Hematopoietic multipotent progenitor cell treated with erythropoietin and hydrocortisone succinate and interleukin-3 and kit ligand, for 8 days (in vitro differentiated cells): ENCODE measurements at places on chromosomes 6 and 20.

- DNase-seq = no peak
Observed at GRCh38 chr6:112235956-112236355, 18.4 kb downstream of the LAMA4 start.

GRCh38 chr20:17705916-17706315, 6.2 kb downstream of the BANF2 start:
- no peak for DNase-seq

DNA sequence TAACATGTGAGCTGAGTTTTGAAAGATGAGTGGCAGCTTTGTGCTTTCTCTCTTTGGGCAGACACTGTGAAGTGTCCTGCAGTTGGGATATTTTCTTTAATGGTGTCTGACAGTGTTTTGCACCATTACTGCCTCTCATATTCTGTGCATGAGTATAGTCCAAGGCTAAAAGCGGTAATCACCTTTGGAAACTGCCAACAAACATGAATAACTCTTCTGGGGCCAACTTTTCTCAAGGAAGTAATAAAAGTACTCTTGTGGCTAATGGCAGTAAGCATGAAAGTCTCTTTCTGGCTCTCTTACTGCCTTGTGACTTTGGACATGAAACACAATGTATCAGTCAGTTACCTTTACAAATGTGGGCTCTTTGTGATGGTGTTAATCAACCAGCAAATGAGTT, 91.7 kb upstream of the SOX4 start:
- DNase-seq = no peak

- no peak for DNase-seq
Observed at GRCh38 chr20:3282271-3283221, 43.6 kb upstream of the SLC4A11 start.

GRCh38 chr6:5388326-5388725, 127.0 kb downstream of the FARS2 start:
- no peak for DNase-seq

- DNase-seq = no peak
Observed at GRCh38 chr6:169937389-169938261, 186.2 kb downstream of the ERMARD start.

GRCh38 chr20:4925842-4926530, 75.3 kb downstream of the SLC23A2 start:
- DNase-seq = no peak

DNA sequence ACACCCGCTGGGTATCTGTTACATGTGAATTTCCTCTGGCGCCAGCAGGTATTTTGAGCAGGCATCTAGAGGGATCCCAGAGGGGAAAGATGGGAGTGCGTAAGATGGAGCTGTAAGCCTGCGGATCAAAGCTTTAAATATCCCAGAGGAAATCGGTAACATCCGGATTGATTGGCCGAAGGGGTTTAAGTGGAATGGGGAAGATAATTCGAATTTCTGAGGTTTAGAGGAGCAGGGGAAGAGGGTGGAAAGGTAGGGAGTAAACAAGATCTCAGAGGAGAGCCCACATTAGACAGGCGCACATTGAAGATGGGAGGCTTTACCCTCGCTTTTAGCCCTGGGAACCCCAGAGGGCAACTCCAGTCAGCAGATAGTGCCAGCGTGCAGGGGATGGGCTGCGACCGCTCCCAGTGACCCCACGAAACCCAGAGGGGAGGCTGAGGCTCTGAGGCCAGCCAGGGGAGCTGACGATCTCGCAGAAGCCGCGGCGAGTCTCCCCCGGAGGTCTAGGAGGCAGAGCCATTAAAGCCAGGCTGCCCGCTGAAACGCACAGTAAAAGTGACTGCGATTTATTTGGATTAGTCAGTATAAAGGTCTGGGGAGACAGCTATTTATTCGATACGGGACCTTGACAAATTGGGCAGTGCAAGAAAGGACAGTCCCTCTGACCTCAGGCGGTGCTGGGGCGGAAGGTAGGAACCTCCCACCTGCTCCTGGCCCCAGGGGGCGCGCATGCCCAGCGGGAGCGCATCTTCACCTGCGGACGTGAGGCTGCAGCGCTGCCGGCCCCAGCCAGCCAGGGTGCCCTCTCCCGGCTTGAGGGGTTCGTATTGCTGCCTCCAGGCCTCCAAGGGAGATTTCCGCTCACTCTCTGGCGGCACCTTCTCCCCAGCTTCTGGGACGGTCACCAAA, 34.3 kb upstream of the TCF21 start:
- no peak for DNase-seq

- no peak for DNase-seq
Observed at GRCh38 chr6:24699521-24700359, 19.2 kb downstream of the C6orf62 start.

- DNase-seq = peak; percentile 86
Observed at GRCh38 chr6:53300656-53301551, 47.8 kb downstream of the ELOVL5 start.
